Hematopoietic multipotent progenitor cell treated with erythropoietin and hydrocortisone succinate and interleukin-3 and kit ligand, for 8 days (in vitro differentiated cells): ENCODE measurements at places on chromosomes 6 and 20.

DNA sequence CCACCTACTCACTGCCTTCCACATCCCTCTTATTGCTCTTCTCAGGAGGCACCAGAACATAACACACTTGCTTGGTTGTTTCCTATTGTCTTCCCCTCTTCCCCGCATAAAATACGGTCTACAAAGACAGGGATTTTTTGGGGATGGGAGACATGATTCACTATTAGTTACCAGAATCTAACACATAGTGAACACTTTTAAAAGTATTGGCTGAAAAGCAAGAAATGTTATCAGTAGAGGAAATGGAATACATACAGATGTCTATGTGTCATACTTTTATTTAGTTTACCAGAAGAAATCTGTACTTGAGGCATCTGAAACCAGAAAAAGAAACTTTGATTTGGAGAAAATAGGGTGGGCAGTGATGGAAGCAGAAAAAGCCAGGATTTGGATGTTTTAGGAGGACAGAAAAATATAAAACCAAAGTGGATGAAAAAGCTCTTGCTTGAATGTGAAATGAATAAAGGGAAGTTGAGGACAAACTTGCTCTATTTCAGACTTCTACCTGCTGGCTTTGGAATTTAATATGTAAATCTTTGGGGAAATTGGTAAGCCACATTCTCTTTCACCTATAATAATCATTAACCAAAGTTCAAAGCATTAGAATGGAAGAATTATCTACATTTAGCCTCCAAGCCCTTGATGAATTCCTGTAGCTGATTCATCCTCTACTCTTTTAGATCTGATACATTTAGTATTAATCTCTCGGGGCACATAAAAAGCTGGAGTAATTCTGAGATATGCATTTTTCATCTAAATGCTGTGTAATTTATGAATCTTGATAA lies 82.6 kb downstream of the DOK5 start:
- no peak for DNase-seq

DNA sequence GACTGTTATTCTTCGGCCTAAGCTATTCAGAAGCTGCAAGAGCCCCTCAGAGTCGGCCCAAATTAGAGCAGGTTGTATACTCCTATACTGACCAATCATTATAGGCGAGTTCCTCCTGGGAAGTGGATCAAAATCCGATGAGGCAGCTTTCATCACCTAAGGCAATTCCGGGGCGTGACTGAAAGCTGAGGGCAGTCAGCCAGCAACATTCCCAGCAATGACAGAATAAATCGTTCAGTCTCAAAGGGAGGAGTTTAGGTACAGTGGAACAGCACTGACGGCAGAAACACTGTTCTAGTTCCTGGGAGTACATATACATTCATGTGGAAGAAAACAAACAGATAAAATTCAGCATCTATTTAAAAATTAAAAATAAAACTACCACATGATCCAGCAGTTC lies 10.8 kb downstream of the HLA-DQB2 start:
- DNase-seq, result no peak

DNA sequence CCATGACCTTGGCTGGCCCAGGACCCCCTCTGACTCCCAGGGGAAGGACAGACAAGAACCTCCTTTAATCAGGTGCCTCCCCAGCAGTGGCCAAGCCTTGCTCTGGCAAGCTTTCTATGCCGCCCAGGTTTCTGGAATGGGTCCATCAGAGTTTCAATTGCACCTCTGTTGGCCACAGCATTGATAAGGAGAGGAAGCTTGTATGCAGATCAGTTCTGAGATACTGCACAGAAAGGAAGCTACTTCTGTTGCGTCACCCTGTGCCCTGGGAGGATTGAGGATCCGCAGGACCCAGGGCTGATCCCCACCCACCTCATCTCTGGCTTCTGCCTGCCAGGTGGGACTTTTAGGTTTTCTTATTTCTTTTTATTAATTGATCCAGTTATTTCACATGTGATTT lies 167.2 kb downstream of the TFAP2C start:
- no peak for DNase-seq

DNA sequence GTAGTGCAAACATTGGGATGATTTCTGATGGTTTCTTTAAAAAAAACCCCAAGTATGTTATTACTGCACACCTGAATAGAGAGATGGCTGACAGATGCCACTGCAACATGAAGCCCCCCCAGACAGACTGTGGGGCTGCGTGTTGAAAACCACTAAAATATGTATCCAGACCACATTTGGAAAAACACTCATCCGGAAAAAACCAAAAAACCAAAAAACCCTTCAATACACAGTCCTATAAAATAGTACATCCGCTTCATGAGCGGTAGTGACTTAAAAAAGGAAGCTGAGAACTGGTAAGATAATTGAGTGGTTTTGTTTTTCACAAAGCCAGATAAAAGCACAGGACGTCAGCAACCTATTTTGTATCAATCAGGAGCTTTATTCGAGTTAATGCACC lies 47.1 kb upstream of the EDN3 start:
- DNase-seq, result no peak

DNA sequence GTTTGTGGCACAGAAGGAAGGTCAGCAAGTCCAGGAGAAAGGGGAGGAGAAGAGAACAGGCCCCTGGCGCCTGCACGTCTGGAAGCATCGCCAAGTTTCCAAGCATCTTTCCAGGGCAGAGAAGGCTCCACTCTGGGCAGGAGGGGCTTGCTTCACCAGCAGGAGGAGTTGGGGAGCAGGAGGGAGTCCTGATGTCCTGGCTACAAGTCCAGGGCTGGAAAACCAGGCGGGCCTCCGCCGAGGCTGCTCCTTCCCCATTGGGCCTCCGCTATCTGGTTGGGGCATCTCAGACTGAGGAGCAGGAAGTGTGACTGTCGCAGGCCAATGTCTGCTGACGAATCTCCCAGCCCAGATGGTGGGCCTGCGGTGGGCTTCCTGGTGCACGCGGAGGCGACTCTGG lies 421.9 kb downstream of the PREX1 start:
- no peak for DNase-seq

- DNase-seq, result no peak
These were observed 42.3 kb downstream of the GNAS start for GRCh38 chr20:58894652-58895447.

- DNase-seq, result no peak
These were observed 2.4 kb downstream of the KIF13A start for GRCh38 chr6:17984812-17985670.

- DNase-seq, result no peak
These were observed 24.9 kb downstream of the SASH1 start for GRCh38 chr6:148367411-148368024.
